ENCODE measurements at places on chromosomes 11 and 22. TPM values are rescaled to one million over a fixed set of nuclear protein-coding genes. Genes with fewer than 3 reads are reported as not detected.

The ANO1 gene
- total RNA-seq: 21.1 TPM

- H3K4me3 ChIP-seq: no peak overlapping the region
- H3K27me3 ChIP-seq: peaks cover under 1% of the 10 kb centered on the region
- DNase-seq: peak; percentile 64
Measured at GRCh38 chr11:118060869-118061268, 16.0 kb upstream of the TMPRSS4 start.

The C11orf86 gene
- total RNA-seq: not detected

GRCh38 chr11:83448686-83449085, 162.5 kb upstream of the CCDC90B start:
- H3K27me3 ChIP-seq: no peaks in the 10 kb centered on the region
- H3K4me1 ChIP-seq: no peaks in the 10 kb centered on the region
- no peak overlapping the region for H3K4me3 ChIP-seq
- H3K27ac ChIP-seq: no peak overlapping the region

DNA sequence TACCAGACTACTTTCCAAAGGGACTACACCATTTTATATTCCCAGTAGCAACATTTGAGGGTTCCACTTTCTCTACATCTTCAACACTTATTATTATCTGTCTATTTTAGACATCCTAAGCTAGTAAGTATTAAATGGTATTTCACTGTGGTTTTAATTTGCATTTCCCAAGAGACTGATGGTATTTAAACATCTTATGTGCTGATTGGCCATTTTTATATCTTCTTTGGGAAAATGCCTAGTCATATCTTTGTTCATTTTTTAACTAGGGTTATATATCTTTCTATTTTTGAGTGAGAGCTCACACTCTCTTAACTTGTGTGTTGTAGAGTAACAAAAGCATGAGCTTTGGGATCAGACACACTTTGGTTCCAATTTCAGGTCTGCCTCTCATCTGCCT, 73.7 kb downstream of the PRCP start:
- no peaks in the 10 kb centered on the region for H3K4me1 ChIP-seq
- no peak for DNase-seq
- H3K27ac ChIP-seq: no peak overlapping the region

The PLA2G6 gene
- total RNA-seq: 33.5 TPM

Data from sigmoid colon (tissue), 7 donors.